ENCODE measurements at places on chromosomes 4 and X.

- DNase-seq = no peak
Measured at GRCh38 chr4:152536545-152537182, 772 bp upstream of the FBXW7 start.

DNA sequence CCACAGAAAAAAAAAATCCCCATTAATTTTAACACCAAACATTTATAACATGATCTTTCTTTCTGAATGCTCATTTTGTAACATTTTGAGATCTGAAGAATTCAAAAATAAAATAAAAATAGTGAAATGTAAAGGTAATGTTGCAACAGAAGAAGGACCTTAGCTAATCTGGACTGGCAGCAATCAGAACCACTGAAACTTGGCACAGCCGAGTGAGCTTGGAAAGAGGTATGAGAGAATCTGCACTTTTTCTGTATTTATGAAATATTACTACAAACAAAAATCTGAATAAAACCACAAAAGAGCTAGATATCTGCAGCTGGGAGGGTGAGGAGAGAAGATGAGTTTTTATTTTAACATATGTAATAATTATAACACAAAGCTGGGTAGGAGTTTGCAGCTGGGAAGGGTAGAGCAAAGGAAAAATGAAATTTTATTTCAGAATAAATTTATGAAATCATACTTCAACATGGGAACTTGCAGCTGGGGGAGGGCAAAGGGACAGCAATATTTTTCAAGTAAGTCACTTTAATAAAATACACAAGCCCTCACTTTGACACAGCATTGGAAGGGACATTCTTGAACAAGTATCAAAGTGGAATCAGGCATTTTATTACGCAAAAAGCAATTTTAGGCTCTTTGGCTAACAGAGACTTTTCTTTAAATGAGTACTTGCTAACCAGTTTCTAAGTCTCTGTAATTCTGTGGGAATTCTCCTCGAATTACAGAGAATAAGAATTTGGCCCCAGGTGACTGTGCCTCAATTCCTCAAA is 26.7 kb downstream of the DKK2 start:
- no peak for DNase-seq

DNA sequence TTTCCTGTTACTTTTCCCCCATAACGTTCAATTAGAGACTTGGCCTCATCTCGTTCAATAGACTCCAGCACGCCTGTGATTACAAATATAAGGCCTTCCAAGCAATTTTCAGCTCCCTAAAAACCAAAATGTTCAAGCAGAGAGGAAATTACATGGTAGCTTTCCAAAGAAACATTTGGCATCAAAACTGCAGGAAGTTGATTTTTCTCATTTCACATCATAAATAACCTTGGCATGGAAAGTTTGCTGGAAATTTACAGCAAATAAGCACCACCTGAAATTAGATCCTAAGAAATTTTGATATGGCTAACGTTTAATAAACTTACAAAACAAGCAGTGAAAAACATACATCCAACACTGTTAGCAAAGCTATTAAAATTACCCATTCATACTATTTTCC is 53.3 kb downstream of the RFC1 start:
- no peak for DNase-seq

GRCh38 chrX:117969328-117969727 is 147.3 kb downstream of the KLHL13 start:
- DNase-seq = no peak

DNA sequence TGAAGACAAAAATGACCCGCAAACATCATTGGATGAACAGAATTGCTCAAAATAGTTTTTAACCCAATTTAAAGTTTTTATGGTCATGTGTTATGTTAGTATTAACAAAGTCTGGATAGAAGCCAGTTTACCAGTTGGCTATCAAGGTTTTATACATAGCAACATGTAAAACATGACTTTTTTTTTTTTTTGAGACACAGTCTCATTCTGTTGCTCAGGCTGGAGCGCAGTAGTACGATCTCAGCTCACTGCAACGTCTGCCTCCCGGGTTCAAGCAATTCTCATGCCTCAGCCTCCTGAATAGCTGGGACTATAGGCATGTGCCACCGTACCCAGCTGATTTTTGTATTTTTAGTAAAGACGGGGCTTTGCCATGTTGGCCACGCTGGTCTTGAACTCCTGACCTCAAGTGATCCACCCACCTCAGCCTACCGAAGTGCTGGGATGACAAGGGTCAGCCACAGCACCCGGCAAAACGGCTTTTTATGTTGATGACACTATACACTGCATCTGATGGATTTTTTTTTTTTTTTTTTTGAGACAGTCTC is 3.4 kb downstream of the SAT1 start:
- no peak for DNase-seq

DNA sequence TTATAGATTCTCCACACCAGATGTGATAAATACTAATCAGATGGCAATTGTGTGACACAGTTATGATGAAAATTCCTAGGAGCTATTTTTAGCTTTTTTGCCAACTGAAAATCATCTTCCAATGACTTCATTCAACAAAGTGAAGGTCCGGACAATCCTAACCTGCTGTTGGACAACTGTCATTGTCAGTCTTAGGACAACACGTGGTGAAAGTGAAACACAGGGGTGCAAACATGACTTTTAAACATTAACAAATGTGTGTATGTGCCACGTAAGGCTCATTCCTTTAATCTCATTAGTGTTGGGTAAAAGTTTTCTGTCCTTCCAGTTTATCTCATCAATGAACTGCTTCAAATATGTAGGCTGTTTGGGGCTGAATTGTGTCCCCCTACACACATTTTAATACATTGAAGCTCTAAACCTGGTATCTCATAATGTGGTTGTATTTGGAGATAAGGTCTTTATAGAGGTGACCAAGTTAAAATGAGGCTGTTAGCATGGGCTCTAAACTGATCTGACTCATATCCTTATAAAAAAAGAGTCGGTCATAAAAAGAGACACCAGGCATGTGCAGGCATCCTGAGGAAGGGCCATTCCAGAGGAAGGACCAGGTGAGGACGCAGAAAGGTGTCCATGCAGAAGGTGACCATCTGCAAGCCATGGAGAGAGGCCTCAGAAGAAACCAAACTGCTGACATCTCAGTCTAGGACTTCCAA is 41.2 kb upstream of the SMAD1 start:
- no peak for DNase-seq

- DNase-seq = no peak
Measured at GRCh38 chr4:178453057-178453456, 1010.8 kb upstream of the AGA start.

GRCh38 chr4:128521156-128521555 is 233.5 kb upstream of the PGRMC2 start:
- DNase-seq = no peak

GRCh38 chrX:21503593-21503992 is 129.4 kb downstream of the CNKSR2 start:
- no peak for DNase-seq

DNA sequence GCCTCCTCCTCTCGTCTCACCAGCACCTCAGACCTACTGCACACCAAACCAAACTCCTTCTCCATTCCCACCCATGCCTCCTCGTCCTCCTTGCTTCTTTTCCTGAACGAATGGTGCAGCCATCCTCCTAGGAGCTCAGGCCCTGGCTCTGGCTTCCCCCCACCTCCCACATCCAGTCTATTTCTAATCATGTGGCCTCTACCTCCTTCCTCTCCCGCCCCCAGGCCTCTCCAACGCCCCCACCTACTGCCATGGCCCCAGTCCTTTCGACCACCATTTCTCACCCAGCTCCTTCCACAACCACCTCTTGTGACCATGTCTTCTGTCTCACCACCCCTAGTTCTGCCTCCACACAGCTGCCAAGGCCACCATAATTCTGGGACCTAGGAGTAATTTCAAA is 127.1 kb downstream of the PJA1 start:
- DNase-seq = no peak

- DNase-seq = peak; percentile 55
Measured at GRCh38 chrX:85244450-85245211, 840 bp downstream of the ZNF711 start.

- no peak for DNase-seq
Measured at GRCh38 chr4:108031427-108032083, 41.9 kb downstream of the HADH start.

DNA sequence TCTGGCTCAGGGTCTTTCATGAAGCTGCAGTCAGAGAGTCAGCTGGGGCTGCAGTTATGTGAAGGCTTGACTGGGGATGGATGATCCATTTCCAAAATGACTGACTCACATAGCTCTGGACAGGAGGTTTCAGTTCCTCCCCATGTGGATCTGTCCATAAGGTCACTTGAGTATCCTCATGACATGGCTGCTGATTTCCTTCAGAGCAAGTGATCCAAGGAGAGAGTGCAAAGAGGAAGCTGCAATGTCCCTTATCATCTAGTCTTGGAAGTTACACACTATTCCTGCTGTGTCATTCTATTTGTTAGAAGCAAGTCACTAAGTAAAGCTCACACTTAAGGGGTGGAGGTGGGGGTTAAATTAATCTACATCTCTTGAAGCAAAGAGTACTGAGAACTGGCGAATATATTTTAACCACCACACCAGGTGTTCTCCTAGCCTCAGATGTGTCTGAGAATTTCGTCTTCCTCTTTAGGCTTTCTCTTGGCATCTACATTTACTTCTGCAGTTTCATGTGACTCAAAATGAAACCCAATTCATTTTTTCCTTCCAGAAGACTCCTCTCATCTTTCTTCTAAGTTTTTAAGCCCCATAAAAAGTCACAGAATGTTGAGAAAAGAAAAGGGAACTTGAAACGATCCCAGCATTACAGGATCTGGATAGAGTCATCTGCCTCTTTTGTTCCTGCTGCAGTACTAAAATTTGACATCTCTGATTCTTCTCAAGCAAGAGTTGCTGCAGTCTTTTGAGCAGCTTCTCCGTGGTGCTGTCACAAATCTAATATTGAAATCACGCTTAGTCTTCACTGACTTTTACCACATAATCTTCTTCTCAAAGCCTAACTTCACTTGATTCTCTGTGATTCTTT is 3.8 kb upstream of the GRPR start:
- DNase-seq = no peak

DNA sequence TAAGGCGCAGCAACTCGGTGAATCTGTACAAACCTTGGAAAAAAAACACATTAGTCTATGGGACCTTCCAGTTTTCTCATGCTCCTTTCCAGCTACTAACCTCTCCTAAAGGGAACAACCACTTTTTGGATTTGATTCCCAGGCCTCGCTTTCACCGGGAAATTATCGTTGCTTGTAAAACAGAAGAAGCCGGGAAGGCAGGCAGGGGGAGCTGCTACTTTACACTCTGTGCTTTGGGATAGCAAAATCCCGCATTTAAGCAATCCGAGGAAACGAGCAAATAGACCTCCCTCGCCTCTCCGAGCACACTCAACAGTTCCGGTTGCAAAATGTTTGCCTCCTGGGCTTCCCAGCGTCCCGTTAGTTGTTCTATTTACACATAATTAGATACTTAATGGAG is 1.2 kb downstream of the CD38 start:
- peak; percentile 75 for DNase-seq

- DNase-seq = no peak
Measured at GRCh38 chr4:2048831-2049230, 10.3 kb upstream of the NAT8L start.

- no peak for DNase-seq
Measured at GRCh38 chr4:23877758-23878229, 12.1 kb downstream of the PPARGC1A start.

DNA sequence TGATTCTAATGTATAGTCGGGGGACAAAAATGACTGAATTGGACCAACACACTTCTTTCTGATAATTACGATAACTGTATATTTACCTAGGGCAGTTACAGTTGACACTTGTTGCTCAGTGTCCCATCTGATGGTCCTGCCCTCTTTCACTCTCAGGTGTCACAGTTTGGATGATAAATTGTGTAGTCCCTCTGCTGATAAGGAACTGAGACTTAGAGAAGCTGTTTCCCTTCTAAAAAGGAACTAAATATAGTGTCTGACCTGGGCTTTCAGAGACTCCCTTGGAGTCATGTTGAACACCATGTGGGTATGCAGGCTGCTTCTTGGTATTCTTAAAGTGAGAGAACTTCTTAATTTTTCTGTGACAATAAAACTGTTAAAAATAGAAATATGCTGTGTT is 23.7 kb upstream of the PNPLA4 start:
- no peak for DNase-seq

Data from endodermal cell (in vitro differentiated cells).